ENCODE measurements at places on chromosomes 6 and 20.
A peak's percentile ranks its signal among the peaks of the same experiment; 100 is the strongest.

DNA sequence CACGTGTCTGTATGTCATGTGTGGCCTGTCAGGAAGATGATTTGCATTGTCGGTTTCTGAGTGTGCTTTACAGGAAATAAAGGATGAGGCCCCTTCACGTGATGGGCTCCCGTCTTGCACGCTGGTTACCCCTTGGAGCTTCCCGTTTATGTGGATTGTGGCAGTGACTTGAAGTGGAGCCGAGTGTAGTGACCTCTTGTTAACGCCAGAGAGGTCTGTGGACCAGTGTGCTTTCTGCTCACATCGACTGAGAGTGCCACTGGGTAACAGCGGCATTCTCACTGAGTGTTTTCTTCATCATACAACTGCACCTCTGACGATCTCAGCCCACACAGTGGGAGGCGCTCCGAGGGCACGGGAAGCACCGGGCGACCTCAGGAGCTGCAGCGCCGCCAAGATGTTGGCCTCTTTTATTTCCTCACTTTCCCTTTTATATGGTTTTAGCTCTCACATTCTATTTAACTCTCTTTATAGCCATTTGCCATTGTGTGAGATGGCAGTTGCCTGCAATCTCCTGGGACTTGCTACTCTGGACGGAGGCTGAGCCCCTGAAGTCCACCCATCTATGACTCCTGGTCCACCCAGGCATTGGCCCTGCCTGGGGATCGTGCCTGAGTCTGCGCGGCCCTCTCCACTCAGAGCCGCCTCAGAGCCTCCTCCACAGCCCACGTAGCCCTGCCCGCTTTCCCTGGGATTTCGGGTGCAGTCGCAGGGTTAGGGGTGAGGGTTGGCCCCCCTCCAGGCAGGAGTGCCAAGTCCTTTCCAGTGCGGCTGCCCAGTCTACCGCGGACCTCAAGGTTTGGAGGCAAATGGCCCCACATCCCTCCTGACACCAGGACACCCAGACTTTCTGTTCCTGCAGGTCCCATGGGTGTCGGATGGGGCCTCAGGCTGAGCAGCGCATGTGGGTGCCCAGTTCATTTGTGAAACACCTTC lies 238.9 kb downstream of the ERMARD start:
- DNase-seq: no peak

- DNase-seq: no peak
Observed at GRCh38 chr6:50610562-50610961, 102.8 kb upstream of the TFAP2D start.

- DNase-seq: peak; percentile 7
Observed at GRCh38 chr6:149897015-149897697, 757 bp downstream of the RAET1E start.

- DNase-seq: no peak
Observed at GRCh38 chr6:13787137-13787536, 27.2 kb downstream of the MCUR1 start.

- DNase-seq: no peak
Observed at GRCh38 chr6:140857739-140858380, 1274.9 kb upstream of the GJE1 start.

GRCh38 chr20:44858606-44859360 lies 26.7 kb upstream of the YWHAB start:
- DNase-seq: no peak

DNA sequence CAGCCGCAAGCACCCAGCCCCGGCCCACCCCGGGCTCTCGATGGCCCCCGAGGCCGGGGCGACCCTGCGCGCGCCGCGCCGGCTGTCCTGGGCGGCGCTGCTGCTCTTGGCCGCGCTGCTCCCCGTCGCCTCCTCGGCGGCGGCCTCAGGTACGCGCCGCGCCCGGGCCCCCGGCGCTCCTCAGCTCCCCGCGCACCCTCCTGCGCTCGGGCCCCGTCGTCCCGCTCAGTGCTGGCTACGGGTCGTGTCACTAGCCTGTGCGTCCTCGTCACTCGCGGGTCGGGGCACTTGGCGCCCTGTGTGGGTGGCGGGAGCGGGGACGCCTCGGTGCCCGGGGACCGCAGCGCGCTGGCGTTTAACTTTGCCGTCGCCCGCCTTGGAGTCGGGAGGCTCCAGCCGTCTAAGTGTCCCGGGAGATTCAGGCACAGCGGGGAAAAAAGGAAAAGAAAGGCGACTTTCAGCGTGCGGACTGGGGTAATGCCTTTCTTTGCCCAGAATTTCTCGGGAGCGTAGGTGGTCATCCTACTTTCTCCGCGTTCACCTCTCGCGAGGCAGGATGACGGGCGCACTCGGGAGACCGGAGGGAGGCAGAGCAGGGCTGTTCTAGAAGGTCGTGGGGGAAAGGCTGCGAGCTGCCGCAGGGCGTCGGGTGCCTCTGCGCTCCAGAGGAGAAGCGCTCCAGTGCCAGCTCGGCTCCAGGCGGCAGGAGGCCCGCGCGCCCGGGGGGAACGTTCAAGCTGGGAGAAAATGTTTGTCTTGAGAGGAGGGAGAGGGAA lies 545 bp downstream of the FNDC1 start:
- no peak for DNase-seq

- DNase-seq: no peak
Observed at GRCh38 chr6:14288910-14289309, 171.3 kb downstream of the CD83 start.

DNA sequence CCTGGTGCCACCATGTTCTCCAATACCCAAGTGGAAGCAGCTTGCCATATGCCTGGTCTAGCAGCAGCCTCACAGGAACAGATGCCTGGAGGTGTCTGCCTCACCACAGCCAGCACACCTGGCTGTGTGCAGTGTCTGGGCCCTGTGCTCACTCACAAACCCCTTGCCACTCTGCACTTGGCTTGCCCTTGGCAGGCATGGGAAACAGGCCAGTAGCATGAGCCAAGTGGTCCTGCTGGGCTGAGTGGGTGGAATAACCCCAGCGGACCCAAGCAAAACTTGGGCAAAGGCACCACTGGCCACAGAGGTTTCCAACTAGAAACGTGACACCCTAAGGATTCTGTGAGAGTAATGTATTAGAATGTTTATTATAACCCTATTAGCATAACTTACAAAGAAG lies 600.5 kb upstream of the GJE1 start:
- DNase-seq: no peak

DNA sequence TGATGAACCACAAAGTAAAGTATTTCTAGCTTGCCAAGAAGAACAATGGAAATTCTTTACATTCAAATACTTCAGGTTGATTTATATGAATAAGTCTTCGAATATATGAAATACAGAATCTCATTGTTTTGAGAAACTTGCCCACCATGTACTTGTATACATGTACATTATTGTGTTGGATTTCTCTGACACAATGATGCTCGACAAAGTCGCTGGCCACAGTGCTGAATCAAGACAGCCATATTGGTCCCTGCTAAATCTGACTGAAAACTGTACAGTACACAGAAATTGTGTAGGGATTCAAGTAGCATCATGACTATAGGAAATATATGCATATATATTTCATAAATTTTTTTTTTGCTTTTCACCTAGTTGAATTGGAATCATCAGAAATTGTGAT lies 13.1 kb upstream of the LIN28B start:
- no peak for DNase-seq

GRCh38 chr6:35968821-35969220 lies 47.9 kb upstream of the SRPK1 start:
- DNase-seq: no peak

- no peak for DNase-seq
Observed at GRCh38 chr6:99132026-99132635, 184.4 kb upstream of the FBXL4 start.

- DNase-seq: no peak
Observed at GRCh38 chr20:36493051-36493800, 48.1 kb upstream of the MYL9 start.

GRCh38 chr6:125823180-125823579 lies 32.4 kb downstream of the NCOA7 start:
- no peak for DNase-seq

DNA sequence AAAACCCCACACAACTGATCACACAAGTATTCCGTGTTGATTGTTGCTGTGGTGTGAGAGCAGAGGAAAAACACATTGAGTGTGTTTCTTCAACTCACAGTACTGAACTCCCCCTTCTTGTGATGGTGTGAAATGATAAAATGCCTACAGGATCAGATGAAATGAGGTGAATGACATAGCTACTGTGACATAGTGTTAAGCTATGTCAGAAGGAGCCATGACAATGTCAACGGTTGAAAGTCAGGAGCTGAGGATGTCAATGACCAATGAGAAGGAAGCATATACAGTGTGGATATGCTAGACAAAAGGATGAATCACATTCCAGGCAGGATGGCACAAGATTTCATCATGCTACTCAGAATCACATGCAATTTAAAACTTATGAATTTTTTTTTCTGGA lies 38.8 kb downstream of the WASF1 start:
- DNase-seq: no peak

- DNase-seq: no peak
Observed at GRCh38 chr6:108361312-108361932, 66.6 kb downstream of the AFG1L start.

GRCh38 chr6:41675176-41675775 lies 37.0 kb downstream of the MDFI start:
- DNase-seq: no peak

- DNase-seq: no peak
Observed at GRCh38 chr6:104640150-104640700, 219.5 kb downstream of the HACE1 start.

DNA sequence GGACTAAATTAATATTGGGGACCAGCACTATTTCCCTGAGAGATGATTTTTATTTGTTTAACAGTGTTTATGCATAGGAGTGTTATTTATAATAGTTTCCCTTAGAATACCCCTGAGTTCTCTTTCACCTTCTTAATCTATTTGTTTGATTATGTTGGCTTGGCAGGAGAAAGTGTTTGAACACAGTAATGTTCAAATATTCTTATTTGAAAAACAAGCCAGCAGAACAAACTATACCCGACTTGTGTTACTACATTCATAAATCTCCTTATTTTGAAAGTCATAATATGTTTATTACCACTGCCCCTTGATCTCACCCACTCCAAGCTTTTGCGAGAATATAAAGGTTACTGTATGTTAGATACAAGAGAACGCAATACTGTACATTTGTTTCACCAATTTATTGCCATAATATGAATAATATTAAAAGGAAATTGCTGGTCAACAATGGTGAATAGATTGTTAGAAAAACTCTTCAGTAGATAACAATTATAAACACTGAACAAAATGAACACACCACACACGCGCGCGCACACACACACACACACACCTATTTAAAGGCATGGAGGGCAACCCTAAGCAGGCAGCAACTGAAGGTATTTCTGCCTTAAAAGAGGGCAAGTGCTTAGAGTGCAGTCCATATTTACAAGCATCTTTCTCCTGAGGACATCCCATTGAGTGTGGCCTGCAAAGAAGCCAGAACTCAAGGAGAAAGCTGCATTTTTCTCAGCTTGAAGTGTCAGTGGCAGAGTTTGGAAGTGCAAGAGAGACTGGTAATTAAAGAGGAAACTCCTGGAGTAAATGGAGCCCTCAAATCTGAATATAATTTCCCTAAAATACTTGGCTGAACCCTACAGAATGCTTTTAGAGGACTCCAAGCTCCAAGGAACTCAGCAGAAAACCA lies 279.4 kb upstream of the MAN1A1 start:
- DNase-seq: no peak

DNA sequence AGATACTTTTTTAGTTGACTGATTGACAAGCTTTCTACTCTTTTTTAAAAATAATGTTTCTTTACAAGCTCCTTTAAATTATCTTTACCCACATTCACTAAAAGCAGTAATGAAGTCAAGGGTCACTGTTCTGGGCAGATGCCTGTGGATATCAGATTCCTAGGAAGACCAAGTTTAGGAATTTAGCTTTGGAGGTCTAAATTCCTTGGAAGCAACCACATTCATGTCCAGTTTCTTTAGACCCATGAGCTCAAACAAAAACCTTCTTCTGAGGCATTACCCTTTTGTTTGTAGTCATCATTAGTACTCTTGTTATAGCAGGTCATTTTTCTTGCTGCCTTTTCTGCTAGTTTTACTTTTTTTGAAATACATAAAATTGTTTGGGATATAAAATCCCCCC lies 462.9 kb upstream of the JAG1 start:
- DNase-seq: no peak

- peak; percentile 64 for DNase-seq
Observed at GRCh38 chr6:3455569-3456394, 1.1 kb downstream of the SLC22A23 start.

- DNase-seq: no peak
Observed at GRCh38 chr6:148968771-148969602, 222.2 kb downstream of the UST start.

DNA sequence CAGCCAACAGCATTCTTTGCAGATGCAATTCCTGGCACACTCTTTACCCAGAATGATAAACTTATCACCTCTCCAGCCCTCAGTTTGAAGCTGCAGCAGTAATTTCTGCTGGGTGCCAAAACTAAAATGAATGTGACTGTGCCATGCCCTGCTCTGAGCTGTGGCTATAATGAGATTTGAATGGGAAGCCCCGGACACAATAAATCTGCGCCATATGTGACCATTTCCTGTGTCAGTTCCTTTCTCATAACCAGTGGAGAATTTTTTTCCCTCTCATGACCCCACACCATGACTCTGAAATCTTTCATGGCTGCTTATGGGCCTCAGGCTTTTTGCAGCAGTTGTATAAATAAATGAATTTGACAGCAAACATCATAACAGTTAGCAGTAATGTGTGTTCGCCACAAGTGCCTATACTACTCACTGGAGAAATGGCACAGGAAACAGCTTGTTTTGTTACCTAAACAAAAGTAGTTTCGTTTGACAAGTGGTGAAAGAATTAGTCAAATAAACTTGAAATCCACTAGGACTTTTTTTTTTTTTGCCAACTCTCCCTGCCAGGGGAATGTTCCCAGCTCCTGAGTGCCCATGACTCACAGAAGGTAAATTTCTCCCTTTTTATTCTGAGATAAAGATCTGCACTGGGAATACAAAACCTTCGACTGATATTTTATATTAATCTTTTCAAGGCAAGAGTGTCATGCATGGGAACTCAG lies 408.4 kb downstream of the PKHD1 start:
- DNase-seq: no peak

GRCh38 chr6:143060806-143061596 lies at the start of gene AIG1:
Gene AIG1 (plus strand): TSS chr6:143060889. CDS start chr6:143060926, 37 bp downstream.
- DNase-seq: peak; percentile 81
